ENCODE measurements at places on chromosomes 2 and 18.

GRCh38 chr2:40282428-40282827 is 169.5 kb downstream of the SLC8A1 start:
- DNase-seq = no peak

- no peak for DNase-seq
These were observed 43.6 kb downstream of the VIT start for GRCh38 chr2:36740061-36740460.

GRCh38 chr2:18792226-18792629 is 202.9 kb upstream of the NT5C1B start:
- DNase-seq = no peak

DNA sequence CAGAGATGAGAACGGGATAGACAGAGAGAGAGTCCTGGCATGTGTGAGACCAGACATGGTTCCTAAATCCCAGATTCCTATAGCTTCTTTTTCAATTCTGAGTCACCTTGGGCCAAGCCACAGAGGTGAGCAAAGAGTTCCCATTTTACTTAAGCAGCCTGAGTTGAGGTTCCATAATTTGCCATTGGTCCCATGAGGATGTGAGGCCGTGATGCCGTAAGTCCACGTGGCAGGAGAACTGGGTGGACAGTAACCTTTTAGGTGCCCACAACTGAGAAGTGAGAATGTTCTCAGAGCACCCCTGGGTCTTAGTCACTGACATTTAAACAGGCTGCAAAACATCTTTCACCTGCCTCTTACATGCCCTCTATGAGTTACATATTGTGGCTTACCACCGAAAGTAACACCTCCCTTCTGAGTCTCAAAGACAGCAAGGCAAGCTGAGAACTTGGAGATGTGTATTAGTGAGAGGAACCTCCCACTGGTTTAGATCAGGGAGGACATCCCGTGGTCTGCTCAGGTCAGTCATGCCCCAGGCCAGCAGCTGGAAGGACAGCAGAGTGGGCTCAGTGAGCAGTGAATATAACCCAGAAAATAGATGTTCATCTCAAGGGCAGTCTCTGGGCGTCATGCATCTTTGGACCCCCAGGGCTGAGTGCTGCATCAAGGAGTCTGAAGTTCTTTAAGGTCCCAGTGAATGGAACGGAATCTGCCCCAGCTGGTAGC is 127.9 kb upstream of the LGALSL start:
- DNase-seq = no peak

DNA sequence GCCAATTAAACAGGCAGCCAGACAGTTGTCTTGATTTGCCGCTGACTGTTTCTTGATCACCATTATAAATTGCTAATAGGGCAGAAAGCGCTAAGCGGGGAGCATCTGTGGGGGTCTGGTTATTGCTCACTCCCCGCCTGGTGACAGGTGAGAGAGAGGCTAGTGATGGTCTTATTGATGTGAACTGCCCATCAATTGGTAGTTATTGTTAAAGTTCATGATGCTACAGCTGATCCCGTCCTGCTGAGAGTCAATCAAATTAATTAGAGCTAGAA is 148.5 kb downstream of the LNPK start:
- DNase-seq = no peak

GRCh38 chr2:131011486-131011885 is 81.8 kb downstream of the FAM168B start:
- DNase-seq = no peak

- no peak for DNase-seq
These were observed 278.5 kb downstream of the AFF3 start for GRCh38 chr2:99863903-99864270.

GRCh38 chr2:25161055-25161781 is 7.2 kb downstream of the POMC start:
- DNase-seq = no peak

DNA sequence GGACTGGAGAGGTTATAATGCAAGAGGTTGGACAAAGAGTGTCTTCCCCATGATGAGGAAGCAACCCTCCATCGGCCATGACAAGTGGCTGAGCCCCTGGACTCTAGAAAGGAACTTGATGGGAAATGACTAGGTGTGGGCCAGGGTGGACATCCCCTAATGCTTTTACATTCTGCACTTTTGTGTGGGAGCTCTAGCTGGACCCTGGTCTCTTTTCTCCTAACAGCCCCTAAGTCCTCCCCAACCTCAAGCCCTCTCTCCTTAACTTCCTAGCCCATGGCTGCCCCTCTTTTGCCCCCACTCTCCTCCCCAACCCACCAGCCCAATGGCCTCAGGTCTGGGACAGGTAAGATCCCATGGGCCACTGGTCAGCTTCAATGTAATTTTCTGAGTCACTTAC is 2.4 kb downstream of the CD207 start:
- DNase-seq = no peak

DNA sequence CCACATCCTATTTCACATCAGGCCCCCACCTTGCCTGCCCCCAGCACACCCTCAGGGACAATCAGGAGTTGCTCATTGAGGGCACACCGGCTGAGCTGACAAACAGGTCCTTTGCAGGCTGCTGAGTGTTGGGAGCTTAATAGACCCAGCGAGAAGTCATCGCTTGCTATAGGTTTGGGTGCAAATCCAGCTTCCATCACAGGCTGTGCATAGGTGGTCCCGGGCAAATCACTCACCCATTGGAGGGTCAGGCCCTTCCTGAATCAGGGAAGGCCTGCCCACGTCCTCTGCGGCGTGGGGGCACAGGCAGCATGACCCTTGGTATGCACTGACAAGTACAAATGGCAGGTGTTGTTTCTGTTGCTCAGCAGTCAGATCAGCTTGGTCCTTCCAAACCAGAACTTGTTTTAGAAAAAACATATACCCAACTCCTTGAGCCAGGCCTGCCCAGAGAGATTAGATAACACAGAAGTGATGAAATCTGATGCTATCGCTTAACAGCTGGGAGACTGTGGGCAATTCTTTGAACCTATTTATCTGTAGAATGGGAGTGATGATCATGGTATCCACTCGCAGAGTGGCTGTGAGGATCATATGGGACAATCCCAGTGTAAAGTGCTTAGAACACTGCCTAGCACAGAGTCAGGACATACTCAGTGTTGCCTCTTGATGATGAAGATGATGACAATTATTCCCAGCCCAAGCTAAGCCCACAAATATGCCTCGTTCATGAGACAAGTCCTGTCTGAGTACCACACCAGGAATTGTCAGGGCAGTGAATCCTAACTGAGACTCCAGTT is 34.9 kb downstream of the SMAD7 start:
- no peak for DNase-seq

DNA sequence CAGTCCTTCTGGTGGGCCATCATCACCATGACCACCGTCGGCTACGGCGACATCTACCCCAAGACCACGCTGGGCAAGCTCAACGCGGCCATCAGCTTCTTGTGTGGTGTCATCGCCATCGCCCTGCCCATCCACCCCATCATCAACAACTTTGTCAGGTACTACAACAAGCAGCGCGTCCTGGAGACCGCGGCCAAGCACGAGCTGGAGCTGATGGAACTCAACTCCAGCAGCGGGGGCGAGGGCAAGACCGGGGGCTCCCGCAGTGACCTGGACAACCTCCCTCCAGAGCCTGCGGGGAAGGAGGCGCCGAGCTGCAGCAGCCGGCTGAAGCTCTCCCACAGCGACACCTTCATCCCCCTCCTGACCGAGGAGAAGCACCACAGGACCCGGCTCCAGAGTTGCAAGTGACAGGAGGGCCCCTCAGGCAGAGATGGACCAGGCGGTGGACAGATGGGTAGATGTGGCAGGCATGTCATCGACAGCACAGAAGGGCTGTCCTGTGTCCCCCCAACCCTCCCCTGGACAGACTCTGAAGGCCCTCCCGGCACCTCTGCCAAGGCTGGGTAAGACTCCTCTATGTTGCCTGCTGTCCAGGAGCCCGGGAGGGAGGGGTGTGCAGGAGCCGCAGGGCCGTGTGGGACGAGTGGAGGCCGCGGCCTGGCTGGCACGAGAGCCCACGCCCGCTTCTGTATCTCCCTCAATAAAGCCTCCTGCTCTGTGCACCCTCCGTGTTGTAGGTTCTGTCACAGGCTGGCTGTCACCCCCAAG is 2.0 kb downstream of the KCNF1 start:
- DNase-seq = no peak

DNA sequence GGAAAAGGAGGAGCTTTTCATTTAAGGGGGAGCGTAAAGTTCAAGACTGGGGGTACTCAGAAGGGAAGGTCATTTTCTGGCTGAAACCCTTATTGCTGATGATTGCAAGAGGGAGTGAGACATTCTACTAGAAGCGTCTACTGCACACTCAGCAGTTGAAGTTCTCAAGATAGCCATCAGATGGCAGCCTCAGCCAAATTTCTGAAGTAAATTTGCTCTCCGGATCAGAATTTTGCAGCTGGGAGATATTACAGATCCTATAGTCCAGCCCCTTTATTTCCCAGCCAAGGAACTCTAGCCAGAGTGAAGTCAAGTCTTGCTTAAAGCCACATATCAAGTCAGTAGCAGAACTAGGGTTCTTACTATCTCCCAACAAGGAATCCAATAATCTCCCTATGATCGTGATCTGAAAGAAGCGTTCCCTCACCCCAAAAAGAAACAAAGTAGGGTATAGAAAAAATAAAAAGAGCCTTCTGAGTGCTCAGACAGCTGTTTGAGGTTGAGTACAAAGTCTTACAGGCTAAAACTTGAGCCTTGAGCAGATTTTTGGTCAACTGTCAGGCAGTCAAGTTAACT is 24.0 kb downstream of the RAX start:
- DNase-seq = no peak

GRCh38 chr2:197502201-197502600 is 2.0 kb downstream of the HSPE1 start:
- no peak for DNase-seq

DNA sequence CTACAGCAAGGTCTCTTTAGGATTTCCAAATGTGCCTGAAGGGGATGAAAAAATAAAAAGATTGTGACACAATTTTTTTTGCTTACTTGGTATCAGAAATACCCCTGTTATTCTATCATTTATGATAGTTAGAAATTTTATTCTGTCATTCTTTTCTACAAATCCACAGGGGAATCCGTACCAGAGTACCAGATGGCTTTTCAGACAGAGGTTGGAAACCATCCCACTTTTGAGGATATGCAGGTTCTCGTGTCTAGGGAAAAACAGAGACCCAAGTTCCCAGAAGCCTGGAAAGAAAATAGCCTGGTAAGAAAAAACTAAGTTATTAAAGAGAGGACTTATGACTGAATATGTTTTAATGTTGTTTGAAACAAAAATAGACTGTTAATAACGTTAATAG is 92.6 kb upstream of the FAM117B start:
- DNase-seq = no peak

DNA sequence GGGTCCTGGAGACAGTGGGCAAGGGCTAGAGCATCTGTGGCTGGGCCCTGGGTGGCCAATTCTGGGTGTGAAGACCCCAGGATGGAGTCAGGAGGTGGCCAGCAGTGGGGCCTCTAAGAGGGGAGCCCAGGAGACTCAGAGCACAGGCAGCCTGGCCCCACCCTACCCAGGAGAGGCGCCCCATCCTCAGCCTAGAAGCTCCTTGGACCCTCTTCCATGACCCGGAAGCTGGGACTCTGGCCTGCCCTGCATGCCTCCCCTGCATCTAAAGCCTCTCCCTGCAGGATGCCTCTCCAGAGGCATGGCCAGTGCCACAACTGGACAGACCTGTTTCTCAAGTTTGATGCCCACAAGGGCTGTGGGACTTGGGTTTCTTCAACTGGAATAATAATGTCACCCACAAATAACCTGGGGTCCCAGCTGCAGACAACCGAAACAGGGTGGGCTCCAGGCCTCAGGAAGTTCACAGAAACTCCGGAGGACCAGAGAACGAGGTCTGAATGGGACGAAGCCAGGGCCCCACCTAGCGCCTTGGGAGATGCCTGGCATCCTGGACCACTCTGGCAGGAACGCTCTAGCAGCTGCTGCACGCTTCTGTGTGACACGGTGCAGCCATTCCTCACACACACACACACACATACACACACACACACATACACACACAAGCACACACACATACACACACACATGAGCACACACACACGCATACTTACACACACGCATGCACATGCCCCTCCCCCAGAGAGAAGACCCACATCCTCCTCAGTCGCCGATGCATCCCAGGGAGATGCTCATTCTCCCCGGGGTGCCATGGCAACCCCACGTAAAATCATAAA is 16.4 kb downstream of the KCNIP3 start:
- DNase-seq = no peak
